Activated naive CD8-positive, alpha-beta T cell treated with anti-CD3 and anti-CD28 coated beads, Interleukin-2, amount 50 U/mL, for 16 hours (primary cell): ENCODE measurements at places on chromosomes 11 and 22.

DNA sequence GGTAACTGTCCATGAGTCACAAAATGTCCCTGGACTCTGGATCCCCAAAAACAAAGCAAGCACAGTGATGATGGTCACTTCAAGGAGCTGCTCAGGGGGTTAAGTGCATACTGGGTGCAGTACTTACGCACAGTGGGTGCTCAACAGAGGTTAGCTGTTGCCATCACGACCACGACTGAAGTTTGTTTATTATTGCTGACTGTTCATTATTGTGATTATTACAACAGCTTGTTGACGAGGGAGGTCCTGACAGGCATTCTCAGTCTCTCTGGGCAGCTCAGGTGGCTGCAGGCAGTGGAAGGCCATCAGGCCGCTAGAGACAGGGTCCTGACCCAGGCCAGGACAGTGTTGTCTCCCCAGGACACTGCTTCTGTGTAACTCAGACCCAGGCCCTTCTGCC lies 418.8 kb downstream of the SHANK2 start:
- no peak for DNase-seq

DNA sequence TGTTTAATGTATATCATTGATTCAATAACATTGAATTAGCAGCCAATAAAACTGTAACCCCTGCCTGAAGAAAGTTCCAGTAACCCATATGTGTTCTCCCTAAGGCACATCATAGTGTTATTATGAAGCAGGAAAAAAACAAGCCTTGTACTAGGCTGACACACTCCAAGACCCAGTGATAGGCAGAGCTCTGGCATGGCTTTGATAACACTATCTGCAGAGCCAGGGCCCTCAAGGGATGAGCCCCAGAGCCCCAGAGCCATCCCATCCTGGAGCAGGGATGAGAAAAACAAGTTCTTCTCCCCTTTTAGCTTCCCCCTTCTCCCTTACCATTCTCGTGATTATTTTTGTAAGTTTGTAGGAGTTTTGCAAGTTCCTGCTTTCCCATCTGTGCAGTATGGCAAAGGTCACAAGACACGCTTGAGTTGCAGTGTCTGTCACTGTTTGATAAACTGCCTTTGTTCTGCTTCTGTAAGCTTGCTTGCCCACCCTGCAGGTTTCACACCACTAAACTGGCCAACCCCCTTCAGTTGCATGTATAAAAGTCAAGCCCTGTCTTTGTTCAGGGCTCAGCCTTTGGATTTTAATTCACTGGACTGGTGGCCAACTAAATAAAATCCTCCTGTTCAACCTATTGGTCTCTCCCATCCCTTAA lies 22.3 kb upstream of the GUCY1A2 start:
- no peak for DNase-seq

DNA sequence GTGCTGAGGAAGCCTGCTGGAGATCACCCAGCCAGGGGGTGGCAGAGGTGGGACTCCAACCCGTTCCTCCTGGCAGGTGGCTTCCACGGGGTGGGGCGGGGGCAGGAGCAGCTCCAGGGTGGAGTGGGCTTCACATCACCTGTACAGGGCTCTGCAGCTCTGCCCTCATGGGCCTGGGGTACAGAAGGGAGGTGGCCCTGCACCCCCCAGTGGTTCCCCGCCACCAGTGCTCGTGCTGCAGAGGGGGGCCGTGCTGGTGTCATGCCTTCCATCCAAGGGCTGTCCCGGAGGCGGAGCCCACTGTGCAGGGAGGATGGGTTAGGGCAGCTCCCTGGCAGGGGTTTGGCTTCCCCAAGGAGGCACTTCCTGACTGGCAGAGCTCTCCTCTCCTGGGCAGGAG lies 76.4 kb upstream of the SHISAL1 start:
- DNase-seq = no peak

DNA sequence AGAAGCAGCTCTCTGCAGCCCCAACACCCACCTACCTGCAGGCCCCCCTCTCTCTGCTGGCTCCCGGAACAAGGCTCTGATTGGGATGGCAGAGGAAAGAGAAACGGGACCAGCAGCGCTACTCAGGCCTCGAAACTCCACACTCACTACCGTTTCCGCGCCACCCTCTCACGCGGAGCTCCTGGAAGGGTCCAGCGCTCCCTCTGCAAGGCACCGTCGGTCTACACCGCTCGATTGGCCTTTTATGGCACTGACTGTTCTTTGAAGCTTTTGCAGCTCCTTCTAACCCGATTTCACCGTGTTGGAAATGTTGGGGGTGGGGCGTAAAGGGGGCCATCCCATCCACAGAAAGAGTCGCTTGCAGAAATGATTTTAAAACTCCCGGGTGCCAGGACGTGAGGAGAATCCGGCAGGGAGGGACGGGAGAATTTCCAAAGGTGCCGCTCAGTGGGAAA lies 323 bp upstream of the PANX1 start:
- no peak for DNase-seq

GRCh38 chr11:109424901-109425300 lies 2.9 kb downstream of the C11orf87 start:
- DNase-seq = no peak

DNA sequence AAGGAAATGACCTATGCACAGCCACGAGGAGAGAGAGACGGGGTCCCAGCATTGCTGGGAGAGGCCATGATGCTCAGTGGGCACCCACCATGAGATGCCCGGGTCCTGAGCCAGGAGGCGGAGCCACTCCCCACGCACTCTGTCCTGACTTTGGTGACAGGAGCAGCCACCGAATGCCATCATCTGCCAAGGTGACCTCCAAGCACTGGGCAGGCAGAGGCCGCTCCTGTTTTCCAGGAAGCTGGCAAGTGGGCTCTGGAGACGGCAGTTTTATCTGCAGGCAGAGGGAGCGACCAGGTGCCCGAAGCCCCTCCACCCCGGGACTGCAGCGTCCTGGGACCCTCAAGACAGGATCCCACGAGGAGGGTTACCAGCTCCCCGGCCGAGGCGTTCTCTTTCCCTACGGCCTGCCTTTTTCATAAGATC lies 453.9 kb downstream of the BRD1 start:
- no peak for DNase-seq

- DNase-seq = no peak
Measured at GRCh38 chr11:10407749-10408685, 47.0 kb upstream of the AMPD3 start.

DNA sequence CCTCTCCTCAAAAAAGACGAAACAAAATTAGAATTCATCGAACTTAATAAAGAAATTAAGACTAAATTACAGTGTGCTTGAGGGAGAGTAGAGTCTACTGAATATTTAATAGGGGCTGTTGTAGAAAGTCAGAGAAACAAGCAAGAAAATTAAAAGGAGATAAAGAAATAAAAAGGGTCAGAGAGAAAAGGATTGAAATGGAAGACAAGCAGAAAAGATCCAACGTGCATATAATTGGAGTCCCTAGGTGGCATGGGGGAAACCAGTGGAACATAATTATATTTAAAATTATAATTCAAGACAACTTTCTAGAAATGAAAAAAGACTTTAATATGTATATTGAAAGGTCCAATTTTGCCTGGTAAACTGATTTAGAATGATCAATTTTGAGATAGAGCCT lies 74.3 kb downstream of the ACER3 start:
- no peak for DNase-seq

GRCh38 chr11:14270690-14271542 lies 88.1 kb downstream of the RRAS2 start:
- no peak for DNase-seq

DNA sequence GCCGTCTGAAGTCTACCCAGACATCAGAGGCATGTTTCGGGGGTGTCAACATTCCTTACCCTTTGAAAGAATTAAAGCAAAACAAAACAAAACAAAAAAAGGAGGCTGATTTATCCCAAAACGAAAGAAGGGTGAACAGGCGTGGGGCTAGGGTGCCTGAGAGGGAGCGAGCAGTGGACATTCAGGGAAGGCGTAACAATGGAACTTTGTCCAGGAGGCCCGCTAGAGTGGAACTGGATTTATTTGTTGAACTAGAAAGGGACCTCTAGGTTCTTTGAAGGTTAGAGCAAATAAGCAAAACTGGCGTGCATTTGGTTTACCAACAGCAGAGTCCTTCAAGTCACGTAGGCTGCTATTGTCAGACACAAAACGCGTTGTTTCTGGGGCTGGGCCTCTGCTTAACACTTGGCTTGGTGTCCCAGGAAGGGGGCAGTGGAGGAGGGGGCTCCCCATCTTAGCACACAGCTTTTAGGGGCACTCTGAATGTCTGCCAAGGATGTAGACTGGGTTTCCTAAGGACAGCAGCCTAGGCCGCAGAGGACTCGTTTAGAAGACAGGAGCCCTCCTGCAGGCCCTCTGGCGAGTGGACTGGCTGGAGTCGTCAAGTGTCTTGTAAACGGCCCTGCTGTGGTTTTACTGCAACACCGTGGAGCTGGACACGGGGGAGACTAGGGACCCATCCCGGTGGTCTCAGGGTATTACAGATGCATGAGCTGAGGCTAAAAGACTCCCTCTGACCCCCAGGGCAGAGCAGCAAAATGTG lies 203.7 kb upstream of the SORL1-AS1 start:
- no peak for DNase-seq
